CD4-positive, alpha-beta T cell treated with Interleukin-6 at 100 ng/mL for 8 hours (primary cell): ENCODE measurements at places on chromosomes 12 and 14.

GRCh38 chr14:55000381-55000780 is 26.5 kb downstream of the WDHD1 start:
- no peak for DNase-seq

- no peak for DNase-seq
These were observed 305 bp upstream of the SLC16A7 start for GRCh38 chr12:59595565-59595882.

- DNase-seq, result no peak
These were observed 61.1 kb downstream of the NINJ2 start for GRCh38 chr12:601976-602699.

GRCh38 chr12:49279706-49280159 is 14.9 kb downstream of the TUBA1C start:
- no peak for DNase-seq

DNA sequence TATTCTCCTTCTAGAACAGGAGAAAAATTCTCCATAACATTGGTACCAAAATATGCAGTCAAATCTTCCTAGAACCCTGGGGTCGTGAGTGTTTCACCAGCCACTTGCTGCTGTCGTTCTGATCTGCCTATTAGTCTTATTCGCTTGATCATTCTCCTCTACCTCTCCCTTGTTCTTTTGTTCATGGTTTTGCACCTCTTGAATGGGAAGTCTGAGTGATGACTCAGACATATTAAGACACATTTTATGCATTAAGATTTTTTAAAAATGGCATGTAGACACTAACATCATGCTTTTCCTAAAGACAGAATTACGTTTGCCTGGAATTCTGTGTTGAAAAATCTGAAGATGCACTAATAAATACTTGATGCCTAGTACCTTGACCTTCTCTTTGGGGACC is 159.2 kb upstream of the LRIG3 start:
- no peak for DNase-seq
